ENCODE measurements at places on chromosomes 5 and 9. TPM values are rescaled to one million over a fixed set of nuclear protein-coding genes. Genes with fewer than 3 reads are reported as not detected.

Gene SLC25A48
- total RNA-seq: not detected

GRCh38 chr5:168531191-168531590 is 2.1 kb downstream of the FBLL1 start:
- no peak for DNase-seq

DNA sequence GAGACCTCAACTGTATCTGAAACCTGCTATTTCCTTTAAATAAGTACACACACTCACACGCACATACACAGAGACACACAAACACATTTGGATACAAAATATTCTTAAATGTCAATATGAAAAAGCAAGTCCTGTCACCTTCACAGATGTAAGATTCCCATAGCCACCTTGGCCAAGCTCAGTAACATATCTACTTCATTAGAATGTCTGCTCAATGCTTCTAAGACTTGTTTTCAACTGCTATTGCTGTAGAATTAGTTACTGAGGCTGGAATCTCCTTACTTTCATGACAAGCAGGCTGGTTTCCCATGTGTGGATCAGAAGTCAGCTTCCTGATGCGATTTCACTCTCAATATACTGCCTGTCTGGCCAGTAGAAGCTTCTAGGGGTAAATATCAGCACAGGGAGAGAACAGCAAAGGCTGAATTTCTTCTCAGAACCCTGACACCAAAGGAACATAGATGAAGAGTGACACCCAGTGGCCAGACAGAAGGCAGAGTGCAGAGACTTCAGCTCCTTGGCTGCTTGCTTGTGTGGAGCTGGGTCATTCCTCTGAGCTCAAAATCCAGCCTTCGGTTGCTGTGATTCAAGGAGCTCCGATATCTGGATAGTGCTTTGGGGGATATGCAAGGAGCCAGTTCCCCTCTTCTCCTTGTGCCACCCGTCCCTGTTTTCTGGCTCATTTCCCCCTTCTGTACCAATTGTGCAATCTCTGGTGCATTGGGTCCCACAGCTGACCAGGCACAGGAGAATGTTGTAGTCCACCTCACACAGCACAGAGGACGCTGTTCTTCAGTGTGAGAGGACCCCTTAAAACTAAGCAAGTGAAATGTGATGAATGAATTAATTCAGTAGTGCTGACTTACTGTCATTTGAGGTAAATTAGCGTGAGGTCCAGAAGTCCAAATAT is 26.6 kb upstream of the ABLIM3 start:
- DNase-seq: peak; percentile 67

GRCh38 chr5:150323092-150323491 is 20.4 kb upstream of the ARSI start:
- no peak for DNase-seq

DNA sequence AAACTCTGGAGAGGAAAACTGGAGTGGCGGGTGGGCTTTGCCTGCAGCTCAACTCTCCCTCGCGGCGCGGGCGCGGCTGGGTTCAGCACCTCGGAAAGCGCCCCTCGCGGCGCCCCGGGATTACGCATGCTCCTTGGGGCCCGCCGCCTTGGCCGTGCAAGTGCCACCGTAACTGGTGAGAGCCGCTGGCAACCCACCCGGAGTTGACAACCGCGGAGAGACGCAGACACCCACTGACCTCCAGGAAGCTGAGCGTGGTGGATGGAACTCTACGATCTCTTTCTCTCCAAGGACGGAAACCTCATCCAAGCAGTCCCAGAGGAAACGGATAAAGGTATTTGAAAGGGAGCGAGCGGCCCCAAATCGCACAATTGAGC is 194 bp upstream of the RXFP3 start:
- DNase-seq: peak; percentile 58

GRCh38 chr5:150045549-150045948 is 40.8 kb downstream of the CSF1R start:
- DNase-seq: no peak

DNA sequence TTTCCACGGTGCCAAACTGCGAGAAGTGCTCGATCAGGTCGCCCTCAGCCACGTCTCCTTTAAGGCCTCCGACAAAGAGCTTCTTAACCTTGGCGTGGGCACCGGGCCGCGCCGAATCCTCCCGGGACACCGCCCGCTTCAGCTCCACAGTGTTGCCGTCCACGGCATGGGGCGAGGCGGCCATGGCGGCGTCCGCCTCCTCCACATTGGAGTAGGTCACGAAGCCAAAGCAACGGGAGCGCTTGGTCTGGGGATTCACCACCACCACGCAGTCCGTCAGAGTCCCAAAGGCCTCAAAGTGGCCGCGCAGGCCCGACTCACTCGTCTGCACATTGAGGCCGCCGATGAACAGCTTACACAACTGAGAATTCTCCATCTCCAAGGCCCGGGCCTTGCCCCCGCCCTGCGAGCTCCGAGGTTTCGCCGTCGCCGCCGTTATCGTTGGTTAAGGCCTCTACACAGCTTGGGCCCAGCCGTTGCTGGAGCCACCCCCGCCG is 424 bp downstream of the HNRNPA0 start:
- no peak for DNase-seq

Gene CFAP157
- total RNA-seq: not detected

Gene TOMM5
- 140 TPM for total RNA-seq

Gene SMIM33
- total RNA-seq: 0.37 TPM

Gene GPR21
- total RNA-seq: 0.50 TPM

DNA sequence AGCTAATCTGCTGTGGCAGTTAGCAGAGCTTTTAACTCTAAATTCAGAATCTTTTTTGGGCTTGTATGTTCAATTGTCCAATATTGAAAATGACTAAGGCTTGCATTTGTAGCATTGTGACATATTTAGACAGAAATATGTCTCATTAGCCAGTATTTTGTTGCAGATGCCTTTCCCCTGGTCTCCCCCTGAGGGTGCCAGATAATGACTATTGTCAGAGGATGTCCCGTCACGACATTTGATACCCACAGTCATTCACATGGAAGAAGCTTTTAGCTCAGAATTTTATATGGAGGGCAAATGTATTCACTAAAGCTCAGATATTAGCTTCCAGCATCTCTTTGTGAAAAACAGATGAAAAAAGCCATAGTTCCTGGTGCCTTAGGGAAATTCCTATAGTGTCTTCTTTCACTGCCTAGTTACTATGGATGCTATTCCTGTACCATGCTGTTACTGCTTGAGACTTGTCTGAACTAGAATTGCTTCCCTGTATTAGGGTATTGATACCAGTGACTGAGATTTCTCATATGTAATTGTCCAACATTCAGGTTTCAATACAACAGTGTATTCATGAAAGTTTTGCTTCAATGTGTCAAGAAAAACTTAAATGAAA is 96.2 kb downstream of the CCDC192 start:
- no peak for DNase-seq

GRCh38 chr5:78907255-78907891 is 77.7 kb downstream of the ARSB start:
- DNase-seq: no peak
